ENCODE measurements at places on chromosomes 13 and 19. TPM values are rescaled to one million over a fixed set of nuclear protein-coding genes. Genes with fewer than 3 reads are reported as not detected.

Gene LILRA1
- total RNA-seq: not detected

Gene GRIN2D
- 1.1 TPM for total RNA-seq

Gene SLC10A2
- not detected for total RNA-seq

Gene TNFSF13B
- 8.2 TPM for total RNA-seq

Gene ZNF749
- 15.4 TPM for total RNA-seq

Gene PSG7
- total RNA-seq: 0.30 TPM

Measured in smooth muscle cell of the pulmonary artery (primary cell).